Aorta (tissue), 5 donors: ENCODE measurements at places on chromosomes 5 and 9. TPM values are rescaled to one million over a fixed set of nuclear protein-coding genes. Genes with fewer than 3 reads are reported as not detected.

The PCDHA4 gene
- 0.90 TPM for total RNA-seq

The GGTA1 gene
- total RNA-seq = 17.6 TPM

DNA sequence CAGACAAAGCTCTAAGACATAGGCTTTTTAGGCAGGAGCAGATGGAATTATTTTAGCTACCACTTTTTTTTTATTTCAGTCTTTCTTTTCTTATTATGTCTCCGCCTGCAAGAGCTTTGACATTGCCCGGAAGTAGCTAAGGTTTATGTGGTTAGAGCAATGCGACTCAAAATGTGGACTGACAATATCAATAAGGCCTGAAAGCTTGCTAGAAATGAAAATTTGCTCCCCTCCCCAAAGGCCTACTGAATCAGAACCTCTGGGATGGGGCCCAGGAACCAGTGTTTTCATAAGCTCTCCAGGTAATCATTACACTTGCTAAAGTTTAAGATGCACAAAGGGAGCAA, 81.3 kb downstream of the SUSD1 start:
- no peak for DNase-seq

GRCh38 chr9:100322954-100323536, 29.7 kb downstream of the TEX10 start:
- no peak for DNase-seq

- DNase-seq = no peak
These were observed 387.3 kb downstream of the NR2F1-AS1 start for GRCh38 chr5:93193431-93194347.

- DNase-seq = no peak
These were observed 800 bp upstream of the KCNN2 start for GRCh38 chr5:114360816-114361723.
